ENCODE measurements at places on chromosomes 12 and 14.

GRCh38 chr14:51650716-51651387 lies 858 bp upstream of the FRMD6 start:
- DNase-seq, result no peak

GRCh38 chr14:39025250-39025809 lies 77.7 kb downstream of the SEC23A start:
- no peak for DNase-seq

GRCh38 chr14:29078810-29079522 lies 312.4 kb downstream of the FOXG1 start:
- no peak for DNase-seq

GRCh38 chr12:49091056-49091835 lies 3.4 kb downstream of the DHH start:
- peak; percentile 21 for DNase-seq

GRCh38 chr14:82451675-82452074 lies 918.0 kb upstream of the SEL1L start:
- DNase-seq, result no peak

DNA sequence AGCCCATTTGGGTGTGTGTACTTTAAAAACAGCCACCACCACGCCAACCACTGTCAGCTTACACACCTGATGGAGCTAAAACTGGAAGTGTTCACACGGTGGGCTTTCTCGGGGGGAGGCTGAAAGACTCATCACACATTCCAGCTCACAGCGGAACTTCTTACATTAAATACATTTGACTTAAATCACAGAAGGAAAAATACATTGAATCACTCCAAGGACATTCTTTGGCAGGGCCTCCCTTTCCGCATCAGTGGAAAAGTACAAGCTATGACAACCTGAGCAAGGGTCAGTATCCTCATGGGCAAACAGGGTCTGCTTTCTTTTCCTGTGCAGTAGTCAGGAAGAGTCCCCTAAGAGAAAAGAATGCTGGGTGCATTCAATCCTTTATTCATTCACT lies 31.0 kb upstream of the TC2N start:
- no peak for DNase-seq

DNA sequence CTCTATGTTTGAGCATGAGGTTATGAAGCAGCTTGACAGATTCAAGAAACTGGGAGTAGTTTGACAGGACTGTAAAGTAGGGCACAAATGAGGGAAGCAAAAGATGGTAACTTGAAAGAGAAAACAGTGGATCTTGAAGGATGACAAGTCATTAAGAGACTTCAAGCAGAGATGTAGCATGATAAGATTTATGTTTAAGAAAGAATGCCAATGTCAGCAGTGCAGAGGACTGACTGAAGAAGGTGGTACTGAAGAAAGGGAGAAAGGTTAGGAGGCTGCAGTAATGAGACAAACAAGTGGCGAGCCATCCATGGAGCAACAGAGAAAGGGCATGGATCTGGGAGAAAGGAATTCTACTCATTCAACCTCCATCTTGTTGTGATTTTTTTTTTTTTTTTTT lies 120.2 kb upstream of the RAP1B start:
- DNase-seq, result no peak

DNA sequence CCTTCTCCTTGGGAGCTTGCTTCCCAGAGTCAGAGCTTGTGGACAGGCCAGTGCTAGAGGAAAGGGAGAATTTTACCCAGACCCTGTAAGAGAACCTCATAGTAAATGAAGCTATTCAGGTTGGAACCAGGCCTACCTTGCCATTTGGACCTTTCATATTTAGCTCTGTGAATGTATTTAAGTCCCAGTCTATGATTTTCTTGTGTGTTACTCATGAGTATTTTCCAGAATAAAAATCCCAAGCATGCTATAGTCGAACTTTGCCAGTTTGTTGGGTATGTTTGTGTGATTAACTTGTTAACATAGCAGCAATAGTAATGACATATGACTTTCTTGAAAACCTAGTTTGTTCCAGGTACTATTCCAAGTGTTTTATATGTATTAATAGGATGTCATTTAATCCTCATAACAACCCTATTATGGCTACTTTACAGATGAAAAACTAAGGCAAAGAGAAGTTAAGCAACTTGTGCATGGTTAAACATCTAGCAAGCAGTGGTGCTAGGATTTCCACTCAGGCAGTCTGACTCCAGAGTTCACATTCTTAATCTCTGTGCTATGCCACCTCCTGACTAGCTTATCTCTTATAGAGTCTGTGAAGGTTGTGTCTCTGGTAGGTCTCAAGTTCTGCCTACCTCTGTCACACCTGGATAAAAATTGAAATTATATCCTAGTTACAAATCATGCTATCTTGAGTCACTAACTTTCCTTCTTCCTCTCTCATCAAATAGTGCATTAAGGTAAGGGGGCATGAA lies 47.9 kb upstream of the GARIN2 start:
- DNase-seq, result no peak

DNA sequence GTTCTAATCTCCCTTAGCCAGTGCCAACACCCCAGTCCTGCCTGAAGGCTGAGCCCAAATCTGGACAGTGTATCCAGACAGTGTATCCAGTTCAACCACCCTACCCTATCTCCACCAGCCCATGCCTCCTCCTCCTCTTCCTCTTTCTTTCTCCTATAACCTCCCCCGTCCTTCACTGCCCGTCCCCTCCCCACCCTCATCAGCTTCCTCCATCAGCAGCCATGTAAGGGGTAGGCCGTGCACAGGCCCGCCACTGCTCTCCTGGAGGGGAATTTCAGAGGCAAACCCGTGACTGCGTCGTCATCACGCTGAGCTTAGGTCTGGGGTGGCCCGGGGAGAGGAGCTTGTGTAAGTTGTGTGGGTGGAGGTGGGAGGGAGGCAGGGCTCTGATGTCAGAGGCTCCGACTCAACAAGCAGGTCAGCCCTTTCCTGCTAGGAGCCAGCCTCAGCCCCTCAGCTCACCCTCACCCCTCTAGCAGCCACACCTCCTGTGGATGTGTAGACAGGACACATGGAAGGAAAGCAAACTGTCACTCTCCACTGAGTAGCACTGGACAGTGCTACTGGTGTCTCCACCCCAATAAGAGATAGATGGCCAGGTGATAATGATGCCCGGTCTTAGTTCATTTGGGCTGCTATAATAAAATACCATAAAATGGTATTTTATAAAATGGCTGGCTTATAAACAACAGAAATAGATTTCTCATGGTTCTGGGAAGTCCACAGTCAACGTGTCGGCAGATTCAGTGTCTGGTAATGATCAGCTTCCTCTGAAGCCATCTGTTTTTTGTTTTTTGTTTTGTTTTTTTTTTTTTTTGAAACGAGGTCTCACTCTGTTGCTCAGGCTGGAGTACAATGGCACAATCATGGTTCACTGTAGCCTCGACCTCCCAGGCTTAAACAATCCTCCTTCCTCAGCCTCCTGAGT lies 50.5 kb downstream of the IRF2BPL start:
- peak; percentile 97 for DNase-seq

DNA sequence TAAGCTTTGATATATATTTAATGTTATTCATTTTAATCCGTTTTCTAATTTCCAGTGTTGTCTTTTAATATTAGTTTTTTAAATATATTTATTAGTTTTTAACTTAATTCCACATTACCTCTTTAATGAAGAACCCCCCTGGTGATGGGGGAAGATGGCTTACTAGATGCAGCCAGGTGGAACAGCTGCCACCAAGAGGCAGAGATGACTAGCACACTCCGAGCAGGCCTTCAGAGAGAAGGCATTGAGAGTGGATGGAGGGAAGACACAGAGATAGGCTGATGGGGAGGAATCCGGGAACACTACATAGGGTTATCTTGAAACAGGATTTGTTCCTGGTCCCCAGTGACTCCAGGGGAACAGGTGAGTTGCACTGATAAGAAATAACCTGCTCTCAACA lies 771.6 kb downstream of the LRFN5 start:
- DNase-seq, result no peak

DNA sequence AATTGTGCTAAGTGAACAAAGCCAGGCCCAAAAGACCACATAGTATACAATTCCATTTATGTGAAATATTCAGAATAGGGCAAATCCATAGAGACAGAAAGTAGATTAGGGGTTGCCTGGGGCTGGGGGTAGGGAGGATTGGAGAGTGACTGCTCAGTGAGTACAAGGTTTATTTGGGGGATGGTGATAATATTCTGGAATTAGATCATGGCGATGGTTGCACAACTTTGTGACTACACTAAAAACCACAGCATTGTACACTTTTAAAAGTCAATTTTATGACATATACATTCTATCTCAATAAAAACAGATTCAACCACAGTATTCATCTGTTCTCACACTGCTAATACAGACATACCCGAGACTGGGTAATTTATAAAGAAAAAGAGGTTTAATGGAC lies 68.7 kb upstream of the MAP1LC3B2 start:
- no peak for DNase-seq

DNA sequence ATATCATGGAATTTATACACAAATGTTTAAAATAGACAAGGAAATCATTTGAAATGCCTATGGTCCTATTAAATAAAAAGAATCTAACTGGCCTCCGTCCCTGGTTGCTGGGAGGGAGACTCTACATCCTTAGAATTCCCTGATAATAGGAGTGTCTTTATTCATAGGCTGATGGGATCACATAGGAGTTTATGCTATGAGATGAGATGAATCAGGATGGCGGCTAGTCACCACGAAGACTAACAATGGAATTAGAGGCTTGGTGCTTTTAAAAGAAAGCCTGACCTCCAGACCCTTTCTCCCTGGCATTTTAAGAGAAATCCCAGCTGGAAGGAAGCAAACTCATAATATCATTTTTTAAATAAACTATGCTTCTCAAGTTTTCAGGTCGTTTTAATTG lies 69.7 kb downstream of the SEC23A start:
- no peak for DNase-seq

- DNase-seq, result peak; percentile 75
Measured at GRCh38 chr12:52221912-52222457, 11.1 kb upstream of the KRT7 start.

DNA sequence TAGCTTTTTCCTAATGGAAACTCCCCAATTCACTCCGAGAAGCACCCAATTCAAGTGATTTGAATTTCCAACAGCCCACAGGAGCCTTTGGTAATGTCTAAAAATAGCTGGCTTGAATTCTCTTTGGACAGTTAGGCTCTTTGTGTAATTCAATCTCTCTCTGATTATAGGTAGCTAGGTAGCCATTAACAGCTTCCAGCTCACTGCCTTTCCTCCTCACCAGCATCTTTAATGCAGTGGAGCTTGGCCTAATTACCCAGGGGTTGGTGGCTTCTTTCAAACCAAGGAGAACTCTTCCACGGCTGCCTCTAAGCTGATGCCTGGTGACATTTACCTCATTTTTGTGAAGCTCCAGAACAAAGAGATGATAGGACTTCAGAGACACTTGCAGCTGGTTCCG lies 86.4 kb downstream of the WSCD2 start:
- no peak for DNase-seq

GRCh38 chr12:87163122-87163521 lies 866.1 kb downstream of the C12orf50 start:
- no peak for DNase-seq

GRCh38 chr12:65891219-65891618 lies 66.9 kb downstream of the HMGA2 start:
- DNase-seq, result no peak

GRCh38 chr12:128425666-128426331 lies 158.8 kb downstream of the TMEM132C start:
- no peak for DNase-seq

- DNase-seq, result peak; percentile 97
Measured at GRCh38 chr14:67987606-67988005, 168.0 kb downstream of the RAD51B start.

- DNase-seq, result no peak
Measured at GRCh38 chr12:92136026-92136730, 9.5 kb downstream of the BTG1 start.

DNA sequence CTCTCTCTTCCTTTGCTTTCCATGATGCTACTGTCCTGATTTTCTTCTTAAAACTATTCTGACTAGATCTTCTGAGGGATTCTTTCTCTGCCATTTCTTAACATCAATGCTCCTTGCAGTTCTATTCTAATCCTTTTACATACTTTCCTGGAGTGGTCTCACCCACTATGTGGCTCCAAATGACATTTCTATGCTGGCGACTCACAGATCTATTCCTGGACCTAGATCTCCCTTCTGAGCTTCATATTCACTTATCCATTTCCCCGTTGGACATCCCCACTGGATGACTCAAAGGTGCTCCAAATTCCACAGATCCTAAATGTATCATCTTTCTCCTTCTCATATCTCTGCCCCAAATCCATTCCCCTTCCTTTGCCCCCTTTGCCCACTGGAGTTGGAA lies 4.1 kb downstream of the TEP1 start:
- DNase-seq, result no peak

DNA sequence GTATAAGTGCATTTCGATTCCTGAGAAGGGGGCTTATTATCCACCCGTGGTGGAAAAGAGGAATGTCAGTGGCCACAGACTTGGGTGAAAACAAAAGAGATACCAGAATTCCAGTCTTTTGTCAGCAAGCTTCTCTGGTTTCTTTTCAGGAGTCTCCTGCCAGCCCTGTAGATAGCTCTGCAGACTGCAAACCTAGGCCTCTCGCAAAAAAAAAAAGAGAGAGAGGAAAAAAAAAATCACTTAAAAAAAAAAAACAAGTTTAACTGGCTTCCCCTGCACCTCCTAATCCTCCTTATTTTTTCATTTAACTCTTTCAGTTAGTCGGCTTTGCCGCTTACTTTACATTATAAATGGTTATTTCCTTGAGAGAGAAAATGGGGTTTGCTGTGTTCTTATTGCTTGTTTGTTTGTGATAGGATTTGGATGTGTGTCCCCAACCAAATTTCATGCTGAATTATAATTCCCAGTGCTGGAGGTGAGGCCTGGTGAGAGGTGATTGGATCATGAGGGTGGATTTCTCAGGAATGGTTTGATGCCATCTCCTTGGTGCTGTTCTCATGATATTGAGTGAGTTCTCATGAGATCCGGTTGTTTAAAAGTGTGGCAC lies 170.0 kb downstream of the BCL11B start:
- DNase-seq, result no peak

DNA sequence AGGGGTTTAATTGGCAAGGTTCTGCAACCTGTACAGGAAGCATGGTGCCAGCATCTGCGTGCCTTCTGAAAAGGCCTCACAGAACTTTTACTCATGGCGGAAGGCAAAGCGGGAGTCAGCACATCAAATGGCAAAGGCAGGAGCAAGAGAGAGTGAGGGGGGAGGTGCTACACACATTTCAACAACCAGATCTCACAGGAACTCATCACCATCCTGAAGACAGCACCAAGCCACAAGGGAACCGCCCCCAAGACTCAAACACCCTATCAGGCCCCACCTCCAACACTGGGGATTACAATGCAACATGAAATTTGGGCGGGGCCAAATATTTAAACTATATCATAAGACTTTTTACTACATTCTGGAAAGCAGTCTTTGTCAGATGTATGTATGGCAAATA lies 38.0 kb upstream of the FKBP4 start:
- no peak for DNase-seq

GRCh38 chr12:48028541-48029431 lies 24.5 kb upstream of the COL2A1 start:
- DNase-seq, result peak; percentile 72

GRCh38 chr14:104394409-104394851 lies 185.1 kb upstream of the C14orf180 start:
- DNase-seq, result peak; percentile 43

- DNase-seq, result no peak
Measured at GRCh38 chr12:91007531-91008290, 2.9 kb upstream of the EPYC start.
